ENCODE measurements at places on chromosomes 1 and 21.

DNA sequence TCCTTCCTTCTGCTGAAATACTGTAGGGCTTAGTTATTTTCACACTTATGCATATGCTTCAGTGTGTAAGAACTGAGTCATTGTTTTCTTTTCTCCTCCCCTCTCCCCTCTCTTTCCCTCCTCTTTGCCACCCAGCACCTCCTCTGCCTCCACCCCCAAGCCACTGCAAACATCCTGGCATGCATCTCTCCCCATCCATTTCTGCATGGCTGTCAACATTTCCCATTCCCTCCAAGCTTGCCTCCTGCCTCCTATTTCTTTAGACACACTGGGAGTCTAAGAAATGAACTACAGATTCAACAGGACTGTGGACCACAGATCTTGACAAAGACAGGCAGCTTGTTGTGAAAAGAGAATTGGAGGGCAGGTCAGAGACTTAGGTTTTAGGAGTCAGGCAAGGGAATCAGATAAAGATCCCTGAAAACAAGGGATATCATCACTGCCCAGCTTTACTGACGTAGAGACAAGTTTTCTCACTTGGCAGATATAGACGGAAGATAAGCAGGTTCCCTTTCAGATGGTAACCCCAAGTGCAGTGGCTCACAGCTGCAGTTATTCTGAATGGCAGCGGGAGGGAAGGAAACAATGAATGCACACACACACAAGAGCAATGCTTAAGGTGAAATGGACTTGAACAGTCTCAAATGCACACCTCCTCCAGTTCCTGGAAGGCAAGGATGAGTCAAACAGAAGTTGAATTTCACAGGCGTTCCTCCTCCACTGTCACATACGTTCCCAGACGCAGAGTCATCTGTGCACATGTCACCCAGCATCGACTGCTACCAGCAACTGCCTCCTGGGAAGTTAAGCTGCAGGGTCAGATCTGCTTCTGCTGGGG, 56.1 kb downstream of the HIVEP3 start:
- DNase-seq = no peak

DNA sequence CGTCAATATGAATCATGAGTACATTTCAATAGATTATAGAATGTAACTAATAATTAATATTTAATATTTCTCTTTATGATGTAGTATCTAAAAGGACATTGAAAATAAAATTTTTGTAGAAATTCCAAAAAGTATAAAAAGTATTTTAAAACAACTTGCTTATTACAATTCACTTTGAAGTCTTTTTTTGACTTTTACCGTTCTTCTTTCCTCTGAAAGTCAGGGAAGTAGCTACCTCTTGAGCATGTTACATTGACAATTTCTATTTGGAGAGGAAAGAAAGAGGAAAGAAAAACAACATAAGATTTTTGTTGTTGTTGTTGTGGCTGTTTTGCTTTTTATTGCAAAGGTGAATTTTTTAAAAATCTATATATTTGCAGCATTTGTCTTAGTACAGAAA, 1.3 kb downstream of the PTPRC start:
- no peak for DNase-seq

- DNase-seq = no peak
Observed at GRCh38 chr1:239630767-239631166, 244.4 kb downstream of the CHRM3 start.

DNA sequence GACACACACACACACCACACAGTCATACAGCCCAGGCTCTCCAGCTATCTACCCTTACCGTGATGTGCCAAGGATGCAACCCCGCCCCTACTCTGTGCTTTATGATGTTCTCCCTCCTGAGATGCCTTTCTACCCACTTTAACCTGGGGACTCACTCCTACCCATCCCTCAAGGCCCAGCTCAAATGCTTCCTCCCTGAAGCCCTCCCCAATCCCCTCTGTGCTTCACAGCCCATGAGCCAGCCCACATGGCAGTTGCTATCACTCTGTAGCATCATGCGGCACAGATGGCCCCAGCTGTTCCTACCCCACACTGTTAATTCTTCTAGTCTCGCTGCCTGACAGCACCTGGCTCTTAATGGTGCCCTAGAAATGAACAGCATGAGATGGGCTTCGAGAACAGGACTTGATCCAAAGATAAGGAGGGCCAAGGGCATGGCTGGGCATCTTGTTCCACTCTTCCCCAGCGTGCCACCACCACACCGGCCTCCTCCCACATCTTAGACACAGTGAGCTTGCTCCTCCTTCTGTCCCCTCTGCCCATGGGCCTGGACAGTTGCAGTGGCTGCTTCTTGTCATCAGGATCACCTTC, 109.8 kb downstream of the GLIS1 start:
- no peak for DNase-seq

DNA sequence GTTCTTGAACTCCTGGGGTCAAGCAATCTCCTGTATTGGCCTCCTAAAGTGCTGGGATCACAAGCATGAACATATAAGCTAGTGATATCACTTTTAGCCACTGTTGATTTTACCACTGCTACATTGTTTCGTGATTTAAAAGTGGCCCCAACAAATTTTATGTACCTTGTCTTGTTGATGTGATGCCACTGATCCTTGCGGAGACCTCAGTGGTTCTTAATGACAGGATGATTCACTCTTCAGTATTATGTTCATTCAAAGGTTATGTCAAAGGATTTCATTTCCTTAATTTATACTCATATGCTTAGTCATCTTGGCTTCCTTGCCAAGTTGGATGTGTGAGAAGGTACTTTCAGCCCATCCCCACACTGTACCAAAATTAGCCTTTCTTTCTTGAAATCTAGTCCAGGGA, 12.1 kb downstream of the PRKACB start:
- no peak for DNase-seq

Data from right forelimb (tissue), 1 donor.